Esophagus squamous epithelium (tissue), 5 donors: ENCODE measurements at places on chromosomes 2 and 18. TPM values are rescaled to one million over a fixed set of nuclear protein-coding genes. Genes with fewer than 3 reads are reported as not detected.
A peak's percentile ranks its signal among the peaks of the same experiment; 100 is the strongest.

DNA sequence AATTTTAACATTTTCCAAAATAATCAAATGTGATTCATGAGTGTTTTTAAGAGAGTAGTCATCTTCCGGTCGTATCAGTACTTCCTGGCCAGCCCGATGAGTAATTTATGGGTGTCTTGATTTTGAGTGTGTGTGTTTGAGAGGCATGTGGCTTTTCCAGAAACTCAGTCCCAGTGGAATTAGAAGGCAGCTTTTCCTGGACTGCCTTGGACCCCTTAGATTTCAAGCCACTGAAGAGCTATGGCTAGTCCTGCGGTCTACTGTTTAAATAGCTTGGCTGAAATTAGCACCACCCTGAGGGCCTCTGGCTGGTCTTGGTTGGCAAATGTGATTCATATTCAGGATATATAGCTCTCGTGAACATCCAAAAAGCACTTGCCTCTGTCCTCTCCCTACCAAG, 59.4 kb downstream of the HK2 start:
- H3K4me3 ChIP-seq, result no peak overlapping the region
- H3K36me3 ChIP-seq, result no peaks in the 10 kb centered on the region
- DNase-seq, result no peak
- no peaks in the 10 kb centered on the region for H3K27me3 ChIP-seq
- H3K4me1 ChIP-seq, result no peaks in the 10 kb centered on the region
- H3K27ac ChIP-seq, result no peak overlapping the region

DNA sequence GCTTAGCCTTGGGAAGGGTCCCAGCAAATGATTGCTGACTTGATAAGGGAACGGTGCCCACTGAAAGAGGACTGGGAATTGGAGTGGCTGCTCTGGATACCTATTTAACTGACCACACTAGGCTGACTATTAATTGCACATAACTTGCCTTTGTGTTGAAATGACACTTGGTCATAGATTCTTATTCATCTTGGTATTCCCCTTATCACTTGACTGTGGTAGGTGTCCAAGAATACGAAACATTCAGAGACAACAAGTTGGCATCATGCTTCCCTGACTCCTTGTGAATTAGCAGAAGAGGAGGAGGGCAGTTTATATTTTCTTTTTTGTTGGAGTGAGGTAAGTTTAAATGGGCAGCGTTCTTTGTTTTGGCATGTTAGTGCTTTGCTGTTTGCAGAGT, 13.4 kb downstream of the FMNL2 start:
- no peaks in the 10 kb centered on the region for H3K27me3 ChIP-seq
- no peak overlapping the region for H3K4me3 ChIP-seq
- no peaks in the 10 kb centered on the region for H3K36me3 ChIP-seq
- no peak overlapping the region for H3K27ac ChIP-seq
- no peak for DNase-seq

GRCh38 chr18:3059272-3059671, 46.3 kb upstream of the LPIN2 start:
- no peak for DNase-seq
- no peaks in the 10 kb centered on the region for H3K36me3 ChIP-seq
- H3K4me1 ChIP-seq, result peaks cover 37% of the 10 kb centered on the region
- H3K27me3 ChIP-seq, result no peaks in the 10 kb centered on the region

- H3K4me1 ChIP-seq, result peaks cover 5% of the 10 kb centered on the region
- no peak overlapping the region for H3K4me3 ChIP-seq
- H3K36me3 ChIP-seq, result no peaks in the 10 kb centered on the region
- DNase-seq, result no peak
- no peaks in the 10 kb centered on the region for H3K27me3 ChIP-seq
These were observed 12.2 kb downstream of the SH3BP4 start for GRCh38 chr2:234963773-234964615.

GRCh38 chr18:55647331-55647730, 59.3 kb upstream of the TCF4 start:
- no peak overlapping the region for H3K27ac ChIP-seq
- H3K27me3 ChIP-seq, result no peaks in the 10 kb centered on the region
- no peak overlapping the region for H3K4me3 ChIP-seq
- no peaks in the 10 kb centered on the region for H3K36me3 ChIP-seq
- no peak for DNase-seq
- H3K4me1 ChIP-seq, result no peaks in the 10 kb centered on the region

- H3K4me1 ChIP-seq, result no peaks in the 10 kb centered on the region
- no peak for DNase-seq
- no peak overlapping the region for H3K27ac ChIP-seq
- no peaks in the 10 kb centered on the region for H3K27me3 ChIP-seq
- no peak overlapping the region for H3K4me3 ChIP-seq
These were observed 44.9 kb downstream of the APLF start for GRCh38 chr2:68512326-68512725.

DNA sequence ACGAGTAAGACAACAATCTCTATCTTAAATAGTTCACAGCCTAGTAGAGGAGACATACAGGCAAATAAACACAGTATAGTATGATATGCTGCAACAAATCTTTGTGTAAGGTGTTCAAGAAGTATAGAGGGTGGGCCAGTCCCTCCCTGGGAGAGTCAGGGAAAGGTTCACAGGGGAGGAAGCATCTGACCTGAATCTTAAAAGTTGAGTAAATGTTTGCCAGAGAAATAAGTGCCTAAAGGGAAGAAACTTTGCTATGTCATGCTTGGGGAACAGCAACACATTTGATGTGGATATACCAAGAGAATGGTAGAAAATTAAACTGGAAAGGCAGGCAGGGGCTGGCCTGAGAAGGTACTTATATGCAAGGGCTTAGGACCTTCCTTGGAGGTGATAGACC, 125.7 kb upstream of the CYP26B1 start:
- no peaks in the 10 kb centered on the region for H3K36me3 ChIP-seq
- no peak overlapping the region for H3K4me3 ChIP-seq
- no peak overlapping the region for H3K27ac ChIP-seq
- H3K27me3 ChIP-seq, result no peaks in the 10 kb centered on the region
- H3K4me1 ChIP-seq, result peaks cover 65% of the 10 kb centered on the region
- no peak for DNase-seq

DNA sequence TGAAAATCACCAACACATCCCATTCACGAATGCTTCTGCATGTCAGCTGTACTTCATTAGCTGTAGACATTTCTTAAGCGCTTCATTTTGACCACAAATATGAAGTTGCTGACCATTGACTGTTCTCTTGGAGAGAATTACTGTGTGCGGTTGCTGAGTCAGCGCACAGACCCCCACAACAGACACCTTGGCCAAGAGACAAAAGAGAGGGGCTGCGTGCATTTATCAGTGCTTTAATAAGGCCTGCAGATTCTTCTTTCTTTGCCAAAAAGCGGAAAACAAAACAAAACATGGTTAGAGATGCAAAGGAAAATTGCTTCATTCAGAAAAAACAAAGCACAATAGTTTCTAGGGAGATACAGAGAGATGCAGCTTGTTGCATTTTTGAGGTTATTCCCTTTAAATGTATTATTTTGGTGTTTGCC, 174.7 kb downstream of the ACKR3 start:
- H3K27me3 ChIP-seq, result no peaks in the 10 kb centered on the region
- H3K4me1 ChIP-seq, result peaks cover 21% of the 10 kb centered on the region
- no peaks in the 10 kb centered on the region for H3K36me3 ChIP-seq
- no peak for DNase-seq
- H3K27ac ChIP-seq, result peak overlapping the region; percentile 77

DNA sequence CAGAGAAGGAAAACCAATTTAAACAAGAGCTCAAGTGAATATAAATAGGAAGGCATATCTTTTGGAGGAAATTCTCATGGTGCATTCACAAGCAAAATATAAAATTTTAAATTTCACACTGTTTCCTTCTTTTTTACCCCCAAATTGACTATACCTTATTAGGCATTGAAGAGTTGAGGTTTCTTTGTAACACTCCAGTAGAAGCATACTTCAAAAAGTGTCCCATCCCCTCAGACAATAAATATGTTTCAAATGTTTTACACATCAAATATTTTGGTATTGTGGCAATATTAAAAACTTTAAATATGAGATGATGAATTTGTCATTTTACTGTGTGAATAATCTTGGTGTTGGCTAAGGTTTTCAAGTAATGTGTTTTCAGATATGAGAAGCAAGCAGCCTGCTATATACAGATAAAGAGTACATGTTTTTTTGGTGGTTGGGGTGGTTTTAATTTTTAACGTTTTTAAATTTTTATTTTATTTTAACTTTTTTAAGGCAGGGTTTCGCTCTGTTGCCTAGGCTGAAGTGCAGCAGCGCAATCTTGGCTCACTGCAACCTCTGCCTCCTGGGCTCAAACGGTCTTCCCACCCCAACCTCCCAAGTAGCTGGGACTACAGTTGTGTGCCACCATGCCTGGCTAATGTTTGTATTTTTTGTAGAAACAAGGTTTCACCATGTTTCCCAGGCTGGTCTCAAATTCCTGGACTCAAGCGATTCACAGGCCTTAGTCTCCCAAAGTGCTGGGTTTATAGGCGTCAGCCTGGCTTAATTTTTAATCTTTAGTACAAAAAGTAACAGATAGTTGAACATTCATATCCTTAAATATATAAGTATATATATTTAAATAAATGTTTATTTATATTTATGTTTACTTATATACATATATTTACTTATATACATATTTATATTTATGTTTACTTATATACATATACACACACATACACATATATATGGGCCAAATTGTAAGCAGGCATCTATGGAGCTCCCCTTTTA, 36.5 kb upstream of the DLX1 start:
- H3K4me1 ChIP-seq, result no peaks in the 10 kb centered on the region

DNA sequence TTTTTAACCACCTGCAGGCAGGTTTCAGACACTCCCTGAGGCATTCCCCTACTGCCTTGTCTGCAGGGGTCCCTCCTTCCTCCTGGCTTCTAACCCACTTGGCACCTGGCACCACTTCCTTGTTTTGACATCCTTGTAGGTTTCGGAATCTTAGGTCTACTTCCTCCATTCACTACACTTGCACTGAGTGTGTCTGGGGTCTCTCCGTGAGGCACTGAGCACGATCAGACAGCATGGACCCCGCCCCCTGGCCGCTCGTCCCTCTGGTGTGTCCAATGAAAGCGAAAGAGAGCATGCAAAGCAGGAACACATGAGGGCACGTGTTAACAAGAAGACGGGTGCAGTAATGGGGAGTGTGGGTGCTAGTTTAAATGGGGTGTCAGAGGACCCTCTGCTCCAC, 63.8 kb downstream of the HAUS1 start:
- H3K27ac ChIP-seq, result peak overlapping the region; percentile 4
- H3K4me3 ChIP-seq, result no peak overlapping the region
- no peaks in the 10 kb centered on the region for H3K36me3 ChIP-seq

- no peak overlapping the region for H3K4me3 ChIP-seq
- no peak for DNase-seq
- H3K36me3 ChIP-seq, result no peaks in the 10 kb centered on the region
- no peak overlapping the region for H3K27ac ChIP-seq
- H3K27me3 ChIP-seq, result no peaks in the 10 kb centered on the region
These were observed 18.8 kb upstream of the CD207 start for GRCh38 chr2:70854411-70854810.

DNA sequence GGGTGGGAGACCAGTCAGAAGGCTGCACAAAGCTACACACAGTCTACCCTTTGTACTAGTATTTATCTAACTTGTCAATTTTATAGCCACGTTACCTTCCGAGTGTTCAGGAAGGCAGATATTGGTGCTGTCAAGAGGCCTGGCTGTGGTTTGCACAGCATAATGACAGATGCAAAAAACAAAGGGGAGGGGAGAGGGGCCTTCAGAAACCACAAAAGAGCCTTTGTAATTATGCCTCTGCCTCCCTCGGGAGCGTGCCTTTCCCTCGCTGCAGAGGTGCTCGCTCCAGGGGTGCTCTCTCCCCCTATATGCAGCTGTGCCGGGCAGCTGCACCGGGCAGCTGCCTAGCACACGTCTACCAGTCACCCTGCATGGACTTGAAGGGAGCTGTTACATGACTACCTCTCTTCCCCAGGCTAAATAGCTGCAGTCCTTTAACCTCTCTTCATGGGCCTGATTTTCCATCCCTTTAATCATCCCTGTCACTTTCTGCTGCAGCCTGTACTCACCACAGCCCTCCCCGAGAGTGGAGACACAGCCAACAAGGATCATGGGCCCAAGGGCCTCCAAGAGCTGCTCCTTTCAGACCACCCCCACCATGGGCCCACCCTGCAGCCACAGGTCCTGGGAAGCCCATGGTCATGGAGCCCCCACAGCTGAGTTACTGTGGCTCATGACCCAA, 168.4 kb upstream of the PKDCC start:
- H3K27me3 ChIP-seq, result no peaks in the 10 kb centered on the region
- H3K36me3 ChIP-seq, result no peaks in the 10 kb centered on the region
- H3K4me3 ChIP-seq, result no peak overlapping the region
- H3K4me1 ChIP-seq, result no peaks in the 10 kb centered on the region
- DNase-seq, result no peak

- no peak overlapping the region for H3K4me3 ChIP-seq
- no peak for DNase-seq
- H3K27me3 ChIP-seq, result no peaks in the 10 kb centered on the region
- H3K4me1 ChIP-seq, result no peaks in the 10 kb centered on the region
These were observed 867.4 kb downstream of the DSC3 start for GRCh38 chr18:30175061-30175574.

- no peaks in the 10 kb centered on the region for H3K27me3 ChIP-seq
- no peak overlapping the region for H3K4me3 ChIP-seq
- H3K27ac ChIP-seq, result no peak overlapping the region
- no peaks in the 10 kb centered on the region for H3K36me3 ChIP-seq
These were observed 60.2 kb upstream of the SPP2 start for GRCh38 chr2:233990261-233990798.

GRCh38 chr2:104975851-104976250, 62.0 kb upstream of the MRPS9 start:
- no peak overlapping the region for H3K4me3 ChIP-seq
- H3K36me3 ChIP-seq, result no peaks in the 10 kb centered on the region
- H3K27ac ChIP-seq, result no peak overlapping the region
- DNase-seq, result no peak
- H3K27me3 ChIP-seq, result no peaks in the 10 kb centered on the region
- no peaks in the 10 kb centered on the region for H3K4me1 ChIP-seq

Gene C2orf15
- total RNA-seq, result 0.49 TPM

- H3K4me1 ChIP-seq, result peaks cover 24% of the 10 kb centered on the region
- H3K36me3 ChIP-seq, result no peaks in the 10 kb centered on the region
- H3K27ac ChIP-seq, result peak overlapping the region; percentile 68
- no peak overlapping the region for H3K4me3 ChIP-seq
These were observed 66.8 kb upstream of the FOSL2 start for GRCh38 chr2:28325567-28326468.

GRCh38 chr2:7999683-8000476, 682.0 kb upstream of the ID2 start:
- no peak overlapping the region for H3K4me3 ChIP-seq
- no peaks in the 10 kb centered on the region for H3K4me1 ChIP-seq

GRCh38 chr2:149331023-149331400, 625 bp downstream of the LYPD6 start:
- H3K27ac ChIP-seq, result no peak overlapping the region
- no peak for DNase-seq
- H3K4me1 ChIP-seq, result peaks cover 23% of the 10 kb centered on the region
- peak overlapping the region; percentile 57 for H3K4me3 ChIP-seq
- no peaks in the 10 kb centered on the region for H3K36me3 ChIP-seq

DNA sequence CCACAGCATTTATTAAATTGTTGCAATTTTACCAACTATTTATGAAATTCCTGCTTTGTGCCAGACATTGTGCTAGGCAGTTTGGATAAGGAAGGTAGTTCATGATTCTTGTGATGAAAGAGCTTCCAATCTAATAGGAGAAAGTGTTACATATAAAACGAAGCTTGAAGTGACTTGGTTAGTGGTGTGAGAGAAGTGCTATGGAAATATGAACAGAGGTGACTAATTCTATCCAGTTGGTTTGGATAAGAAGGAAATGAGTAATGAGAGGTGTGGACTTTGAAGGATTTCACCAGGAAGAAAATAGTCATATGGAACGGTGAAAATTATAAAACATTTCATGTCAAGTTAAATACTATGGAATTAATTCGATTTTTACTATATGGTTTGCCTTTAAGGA, 48.6 kb downstream of the EML6 start:
- H3K4me1 ChIP-seq, result peaks cover 21% of the 10 kb centered on the region
- peak overlapping the region; percentile 59 for H3K27ac ChIP-seq
- H3K27me3 ChIP-seq, result no peaks in the 10 kb centered on the region
- no peaks in the 10 kb centered on the region for H3K36me3 ChIP-seq
- DNase-seq, result no peak
- no peak overlapping the region for H3K4me3 ChIP-seq
